ENCODE measurements at places on chromosomes 3 and 15.

- no peak for DNase-seq
These were observed 16.4 kb upstream of the SLITRK3 start for GRCh38 chr3:165212580-165212979.

DNA sequence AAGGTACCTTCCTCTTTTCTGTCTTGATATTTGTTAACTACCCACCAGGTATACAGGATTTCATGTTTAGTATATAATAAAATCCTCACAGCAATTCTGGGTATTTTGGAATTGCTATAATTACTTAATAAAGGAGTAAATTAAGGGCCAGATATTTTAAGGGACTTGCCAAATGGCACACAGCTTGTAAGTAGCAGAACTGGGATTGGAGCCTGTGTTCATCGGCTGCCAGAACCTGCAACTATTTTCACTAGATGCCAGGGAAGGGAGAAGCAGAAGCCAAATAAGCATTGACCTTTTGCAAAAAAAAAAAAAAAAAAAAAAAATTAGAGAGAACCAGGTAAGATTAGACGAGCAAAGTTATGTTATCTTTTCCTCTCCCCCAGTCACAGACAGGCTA, 683.3 kb upstream of the CADM2 start:
- DNase-seq, result no peak

DNA sequence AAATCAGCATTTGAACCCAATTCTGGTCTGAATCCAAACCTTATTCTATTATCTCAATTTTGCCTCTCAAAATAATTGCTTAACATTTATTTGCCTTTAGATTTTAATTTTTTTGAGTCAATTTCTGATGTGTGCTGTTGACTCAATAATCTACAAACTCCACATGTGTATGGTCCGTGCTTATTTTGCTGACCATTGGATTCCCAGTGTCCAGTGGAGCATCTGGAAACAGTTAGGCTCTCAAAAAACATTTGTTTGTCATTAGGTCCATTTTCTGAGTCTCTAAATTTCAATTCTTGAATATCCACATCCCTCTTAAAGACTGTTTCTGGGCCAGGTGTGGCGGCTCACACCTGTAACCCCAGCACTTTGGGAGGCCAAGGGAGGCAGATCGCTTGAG, 19.2 kb upstream of the MYZAP start:
- no peak for DNase-seq

GRCh38 chr15:90994059-90994416, 297 bp downstream of the PRC1 start:
- no peak for DNase-seq

GRCh38 chr15:101264011-101264410, 12.2 kb upstream of the CHSY1 start:
- no peak for DNase-seq

GRCh38 chr3:17313746-17314145, 428.7 kb downstream of the TBC1D5 start:
- DNase-seq, result no peak

DNA sequence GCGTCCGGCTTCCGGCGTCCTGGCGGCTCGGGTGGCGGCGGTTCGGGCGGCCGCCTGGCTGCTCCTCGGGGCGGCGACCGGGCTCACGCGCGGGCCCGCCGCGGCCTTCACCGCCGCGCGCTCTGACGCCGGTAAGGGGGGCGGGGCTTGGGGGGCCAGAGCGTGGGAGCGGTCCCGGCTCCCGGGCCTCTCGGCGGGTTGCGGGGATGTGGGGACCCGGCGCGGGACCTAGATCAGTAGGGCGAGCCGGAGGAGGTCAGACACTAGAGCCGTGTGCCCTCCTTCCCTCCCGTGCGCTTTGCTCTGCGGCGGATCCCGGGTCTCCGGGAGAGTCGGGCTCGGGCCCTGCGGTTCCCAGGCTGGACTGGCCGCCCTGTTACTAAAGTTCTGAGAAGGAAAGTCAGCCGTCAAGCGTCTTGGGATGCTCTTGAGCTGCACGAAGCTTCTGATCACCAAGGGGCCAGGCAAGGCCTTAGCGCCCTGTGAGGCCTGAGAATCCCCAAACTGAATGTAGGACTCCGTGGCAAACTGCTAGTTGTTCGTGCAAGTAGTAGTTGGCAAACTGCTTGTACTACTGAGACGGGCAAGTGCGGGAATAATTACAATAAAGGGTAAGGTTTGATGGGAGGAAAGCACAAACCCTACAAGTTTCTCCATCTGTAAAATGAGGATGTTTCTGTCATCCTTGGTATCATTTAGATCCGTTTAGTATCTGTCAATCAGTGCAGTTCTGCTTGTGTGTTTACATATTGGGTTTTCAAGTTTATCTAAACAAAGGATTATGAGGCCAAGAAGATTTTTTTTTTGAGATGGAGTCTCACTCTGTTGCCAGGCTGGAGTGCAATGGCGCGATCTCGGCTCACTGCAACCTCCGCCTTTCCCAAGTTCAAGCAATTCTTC, 587 bp downstream of the PIGX start:
- DNase-seq, result no peak
